ENCODE measurements at places on chromosomes 6 and 20. TPM values are rescaled to one million over a fixed set of nuclear protein-coding genes. Genes with fewer than 3 reads are reported as not detected.

Gene TRERF1
- 4.7 TPM for total RNA-seq

Gene BPIFB4
- total RNA-seq, result not detected

Gene NKX2-2
- total RNA-seq, result under 0.01 TPM

Gene WFDC10B
- 0.26 TPM for total RNA-seq

Gene GPLD1
- total RNA-seq, result under 0.01 TPM

Gene SLC22A3
- 0.09 TPM for total RNA-seq

Gene BPIFB3
- total RNA-seq, result not detected
